Pancreas (tissue), 10 donors: ENCODE measurements at places on chromosomes 7 and 10.

GRCh38 chr7:67752227-67752626 is 755.6 kb downstream of the TYW1 start:
- no peak for DNase-seq

- DNase-seq: no peak
Observed at GRCh38 chr10:20034732-20035131, 218.5 kb downstream of the PLXDC2 start.

- no peak for DNase-seq
Observed at GRCh38 chr7:102806613-102807012, 57.8 kb downstream of the FAM185A start.

- DNase-seq: no peak
Observed at GRCh38 chr10:132698761-132699391, 87.1 kb downstream of the NKX6-2 start.

DNA sequence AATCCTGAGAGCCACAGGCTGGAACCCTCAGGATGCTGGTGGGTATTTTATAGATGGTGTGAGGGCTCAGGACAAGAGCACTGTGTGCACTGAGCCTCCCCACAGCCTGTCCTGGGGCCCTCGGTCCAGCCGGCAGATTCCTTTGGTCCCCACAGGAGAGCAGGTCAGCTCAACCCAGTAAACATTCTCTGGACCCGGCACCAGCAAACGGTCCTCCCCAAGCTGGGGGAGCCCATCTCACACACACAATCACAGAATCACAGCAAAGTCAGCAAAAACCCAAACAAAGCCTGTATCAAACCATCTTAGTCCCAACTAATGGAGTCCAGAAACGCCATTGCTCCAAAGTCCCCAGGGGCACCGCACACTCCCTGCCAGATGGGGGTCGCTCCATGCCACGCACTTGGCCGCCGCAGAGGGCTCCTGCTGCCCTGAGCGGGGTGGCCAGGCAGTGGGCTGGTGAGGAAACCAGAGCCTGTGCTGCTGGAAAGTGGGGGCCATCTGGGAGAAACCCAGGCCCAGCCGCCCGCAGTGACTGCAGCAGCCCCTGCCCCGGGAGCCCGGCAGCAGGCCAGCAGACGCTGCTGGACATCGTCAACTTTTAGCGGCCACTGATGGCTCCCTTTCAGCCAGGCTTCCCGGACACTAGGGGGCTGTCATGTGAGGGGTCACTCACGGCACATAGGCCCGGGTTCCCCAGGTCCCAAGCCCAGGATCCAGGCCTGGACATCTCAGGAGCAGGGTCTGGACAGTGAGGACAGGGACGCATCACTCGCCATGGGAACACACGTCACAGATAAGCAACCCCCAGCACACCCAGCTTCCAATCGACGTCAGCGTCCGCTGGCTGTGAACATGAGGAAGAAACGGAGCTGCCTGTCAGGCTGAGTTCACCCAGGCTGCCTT is 52.6 kb downstream of the DPYSL4 start:
- no peak for DNase-seq

GRCh38 chr10:5411941-5412276 is 448 bp upstream of the NET1 start:
- no peak for DNase-seq

DNA sequence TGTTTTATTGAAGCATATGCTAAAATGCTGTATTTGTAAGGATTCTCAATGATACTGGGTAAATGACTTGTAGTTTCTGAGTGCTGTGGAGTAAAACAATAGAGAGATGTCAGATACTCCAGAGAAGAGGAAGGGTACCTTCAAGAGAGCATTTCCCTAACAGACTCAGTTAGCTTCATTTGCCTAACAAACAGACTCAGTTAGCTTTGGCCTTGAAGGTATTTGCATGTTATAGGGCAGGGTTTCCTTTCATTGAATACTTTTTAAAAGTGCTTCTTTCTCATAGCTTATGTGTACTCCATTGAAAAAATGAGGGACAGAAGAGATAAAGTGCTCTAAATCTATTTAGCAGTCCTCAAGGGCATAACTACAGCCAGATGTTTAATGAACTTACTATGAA is 101.8 kb downstream of the CHN2 start:
- no peak for DNase-seq

GRCh38 chr7:40133561-40134427 is 628 bp downstream of the MPLKIP start:
- DNase-seq: no peak

- no peak for DNase-seq
Observed at GRCh38 chr10:113131613-113132261, 181.7 kb downstream of the TCF7L2 start.

GRCh38 chr7:30920584-30921539 is 9.2 kb downstream of the AQP1 start:
- peak; percentile 55 for DNase-seq

- DNase-seq: no peak
Observed at GRCh38 chr7:103712991-103713778, 267.2 kb upstream of the SLC26A5 start.

DNA sequence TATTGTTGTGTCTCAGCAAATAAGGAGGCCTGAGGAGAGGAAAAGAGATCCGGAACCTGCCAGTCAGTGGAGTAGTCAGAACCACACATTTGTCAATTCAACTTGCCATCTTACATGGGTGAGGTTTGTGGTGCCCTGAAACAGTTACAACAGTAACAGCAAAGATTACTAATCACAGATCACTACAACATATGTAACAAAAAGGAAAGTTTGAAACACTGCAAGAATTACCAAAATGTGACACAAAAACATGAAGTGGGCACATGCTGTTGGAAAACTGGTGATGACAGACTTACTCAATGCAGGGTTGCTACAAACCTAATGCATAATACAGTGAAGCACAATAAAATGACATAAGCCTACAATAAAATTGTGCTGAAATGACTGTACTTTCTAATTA is 89.4 kb downstream of the LRRN3 start:
- no peak for DNase-seq

- DNase-seq: no peak
Observed at GRCh38 chr10:16049782-16050181, 189.5 kb upstream of the MINDY3 start.

DNA sequence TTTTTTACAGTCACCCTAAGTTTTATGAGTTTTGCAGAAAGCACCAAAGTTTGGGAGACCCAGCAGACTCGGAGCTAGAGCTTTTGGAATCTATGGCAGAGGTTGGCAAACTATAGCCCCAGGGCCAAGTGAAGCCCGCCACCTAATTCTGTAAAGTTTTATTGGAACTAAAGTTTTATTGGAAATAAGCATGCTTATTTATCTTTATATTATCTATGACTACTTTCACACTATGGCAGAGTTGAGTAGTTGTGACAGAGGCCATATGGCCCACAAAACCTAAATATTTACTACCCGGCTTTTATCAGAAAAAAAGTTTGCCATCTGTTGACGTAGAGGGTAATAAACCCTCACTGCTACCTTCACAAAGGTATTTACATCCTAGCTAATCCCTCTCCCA is 267.6 kb downstream of the GPAM start:
- DNase-seq: no peak

DNA sequence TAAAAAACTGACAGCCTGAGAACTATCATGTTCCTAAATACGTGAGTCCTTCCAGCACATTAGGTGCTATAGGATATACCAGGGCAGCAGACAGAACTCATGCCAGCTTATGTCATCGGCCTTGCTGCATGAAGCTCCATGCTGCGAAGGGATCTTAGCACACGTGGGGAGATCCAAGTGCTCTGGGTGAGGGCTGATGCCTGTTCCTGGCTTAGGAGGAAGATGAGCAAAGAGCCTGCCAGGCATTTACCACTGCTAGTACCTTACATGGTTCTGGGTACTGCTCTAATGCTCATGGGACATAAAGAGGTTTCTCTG is 43.2 kb downstream of the SVIL start:
- no peak for DNase-seq

DNA sequence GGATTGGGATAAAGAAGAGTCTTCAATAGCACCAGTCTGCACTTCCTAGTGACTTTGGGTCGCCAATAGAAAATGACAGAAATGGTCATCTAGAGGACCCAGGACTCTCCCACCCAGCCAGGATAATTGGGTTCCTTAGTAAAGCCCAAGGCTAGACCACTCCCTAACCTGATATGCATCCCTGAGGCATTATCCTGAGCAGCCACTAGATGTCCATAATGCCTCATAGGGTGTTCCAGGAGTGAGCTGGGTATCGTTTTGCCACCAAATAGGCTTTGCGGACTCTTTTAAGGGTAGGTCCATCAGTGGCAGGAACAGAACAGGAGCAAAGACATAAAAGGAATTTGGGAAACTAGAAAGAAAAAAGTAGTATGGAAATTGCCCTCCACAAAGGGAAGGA is 4.5 kb upstream of the LRRC4 start:
- no peak for DNase-seq

GRCh38 chr7:15525652-15526263 is 36.1 kb downstream of the AGMO start:
- DNase-seq: no peak

- DNase-seq: no peak
Observed at GRCh38 chr7:94174375-94174774, 170.2 kb upstream of the BET1 start.

- DNase-seq: no peak
Observed at GRCh38 chr10:119408072-119408471, 134.4 kb downstream of the RGS10 start.

GRCh38 chr10:77827366-77827765 is 99.2 kb downstream of the DLG5 start:
- no peak for DNase-seq

GRCh38 chr7:63037242-63037641 is 961.4 kb upstream of the ZNF722 start:
- no peak for DNase-seq

GRCh38 chr7:13107291-13107690 is 419.9 kb downstream of the ARL4A start:
- DNase-seq: no peak

DNA sequence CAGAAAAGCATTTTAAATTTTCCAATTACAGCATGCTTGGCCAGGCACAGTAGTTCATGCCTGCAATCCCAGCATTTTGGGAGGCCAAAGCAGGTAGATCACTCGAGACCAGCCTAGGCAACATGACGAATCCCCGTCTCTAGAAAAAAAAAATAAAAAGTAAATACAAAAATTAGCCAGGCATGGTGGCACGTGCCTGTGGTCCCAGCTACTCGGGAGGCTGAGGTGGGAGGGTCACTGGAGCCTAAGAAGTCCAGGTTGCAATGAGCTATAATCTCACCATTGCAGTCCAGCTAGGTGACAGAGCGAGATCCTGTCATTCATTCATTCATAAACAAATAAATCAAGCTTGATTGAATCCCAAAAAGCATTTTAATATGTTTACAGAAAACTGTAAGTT is 234.9 kb downstream of the PARD3 start:
- DNase-seq: no peak

GRCh38 chr7:92598310-92598981 is 8.3 kb upstream of the FAM133B start:
- DNase-seq: no peak

- no peak for DNase-seq
Observed at GRCh38 chr10:29947701-29948060, 111.7 kb downstream of the JCAD start.

DNA sequence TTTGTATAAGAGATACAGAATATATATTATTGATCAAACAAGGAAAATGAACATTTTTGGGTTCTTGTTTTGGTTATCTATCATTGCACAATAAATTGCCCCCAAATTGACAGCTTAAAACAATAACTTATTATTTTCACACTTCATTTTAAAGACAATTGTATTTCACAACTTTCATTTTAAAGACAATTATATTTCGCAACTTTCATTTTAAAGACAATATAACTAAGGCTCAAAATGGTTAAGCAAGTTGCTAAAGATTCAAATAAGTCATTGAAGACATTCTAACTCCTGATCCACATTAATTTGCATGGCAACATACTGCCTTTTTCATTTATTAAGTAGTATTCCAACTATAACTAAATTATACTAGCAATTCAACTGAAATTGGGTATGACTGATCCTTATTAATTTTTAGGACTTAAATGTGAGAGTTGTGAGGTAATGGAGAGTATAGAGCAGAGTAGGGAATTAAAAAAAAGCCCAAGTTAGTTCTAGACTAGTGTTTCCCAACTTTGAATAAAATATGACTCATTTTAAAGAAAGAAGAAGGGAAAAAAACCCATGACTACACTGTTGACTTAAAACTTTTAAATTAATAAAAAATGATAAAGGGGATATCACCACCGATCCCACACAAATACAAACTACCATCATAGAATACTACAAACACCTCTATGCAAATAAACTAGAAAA is 9.9 kb upstream of the STEAP2 start:
- no peak for DNase-seq

GRCh38 chr10:62817766-62818425 is 1.7 kb upstream of the EGR2 start:
- peak; percentile 68 for DNase-seq

DNA sequence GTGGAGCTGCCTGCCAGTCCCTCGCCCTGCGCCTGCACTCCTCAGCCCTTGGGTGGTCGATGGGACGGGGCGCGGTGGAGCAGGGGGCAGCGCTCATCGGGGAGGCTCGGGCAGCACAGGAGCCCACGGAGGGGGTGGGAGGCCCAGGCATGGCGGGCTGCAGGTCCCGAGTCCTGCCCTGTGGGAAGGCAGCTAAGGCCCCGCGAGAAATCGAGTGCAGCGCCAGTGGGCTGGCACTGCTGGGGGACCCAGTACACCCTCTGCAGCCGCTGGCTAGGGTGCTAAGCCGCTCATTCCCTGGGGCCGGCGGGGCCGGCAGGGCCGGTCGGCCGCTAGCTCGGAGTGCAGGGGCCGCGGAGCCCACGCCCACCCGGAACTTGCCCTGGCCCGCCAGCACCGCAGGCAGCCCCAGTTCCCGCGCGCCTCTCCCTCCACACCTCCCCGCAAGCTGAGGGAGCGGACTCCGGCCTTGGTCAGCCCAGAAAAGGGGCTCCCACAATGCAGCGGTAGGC is 565.9 kb upstream of the NRG3 start:
- DNase-seq: no peak

- no peak for DNase-seq
Observed at GRCh38 chr10:19169041-19169440, 120.4 kb downstream of the MALRD1 start.

- DNase-seq: peak; percentile 63
Observed at GRCh38 chr7:100166317-100166940, 2.0 kb downstream of the GAL3ST4 start.

- DNase-seq: no peak
Observed at GRCh38 chr7:85528581-85528980, 341.7 kb upstream of the SEMA3D start.

GRCh38 chr10:112490545-112490944 is 43.5 kb downstream of the VTI1A start:
- DNase-seq: no peak

GRCh38 chr7:18289788-18290187 is 205.8 kb upstream of the HDAC9 start:
- no peak for DNase-seq

GRCh38 chr7:51965454-51965853 is 648.8 kb upstream of the COBL start:
- no peak for DNase-seq
